NCI-H1048 (cell line): ENCODE measurements at places on chromosomes 1 and 21.

DNA sequence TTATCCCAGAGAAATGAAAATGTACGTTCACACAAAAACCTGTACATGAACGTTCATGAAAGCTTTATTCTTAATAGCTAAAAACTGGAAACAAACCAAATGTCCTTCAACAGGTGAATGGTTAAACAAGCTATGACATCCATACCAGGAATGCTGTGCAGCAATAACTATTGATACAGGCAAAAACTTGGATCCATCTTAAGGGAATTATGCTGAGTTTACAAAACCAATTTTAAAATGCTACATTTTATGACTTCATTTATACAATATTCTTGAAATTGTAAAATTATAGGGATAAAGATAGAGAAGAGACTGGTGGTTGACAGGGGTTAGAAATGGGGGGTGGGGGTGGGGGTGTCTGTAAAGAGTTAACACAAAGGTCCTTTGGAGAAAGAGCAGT, 280.3 kb downstream of the TGFB2 start:
- DNase-seq = no peak

DNA sequence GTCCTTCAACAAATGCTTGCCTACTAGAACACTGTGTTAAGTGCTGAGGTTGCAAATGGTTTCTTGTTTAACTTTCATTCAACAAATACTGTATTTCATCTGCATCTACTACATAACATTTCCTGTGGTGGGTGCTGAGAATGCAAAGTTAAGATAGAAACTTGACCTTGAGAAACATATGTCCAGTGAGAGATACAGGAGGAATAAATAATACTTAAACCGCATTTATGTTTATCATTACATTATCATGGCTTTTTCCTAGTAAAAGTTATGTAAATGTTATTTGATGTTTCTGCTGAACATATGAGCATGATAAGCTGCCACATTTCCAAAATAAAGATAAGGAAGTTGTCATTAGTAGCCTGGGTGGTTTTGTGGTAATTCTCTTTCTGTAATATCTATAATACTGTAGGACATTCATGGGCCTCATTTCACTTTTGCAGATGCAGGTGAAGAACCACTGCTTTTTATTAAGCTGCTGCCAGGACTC, 590.4 kb downstream of the PLPP3 start:
- DNase-seq = no peak

DNA sequence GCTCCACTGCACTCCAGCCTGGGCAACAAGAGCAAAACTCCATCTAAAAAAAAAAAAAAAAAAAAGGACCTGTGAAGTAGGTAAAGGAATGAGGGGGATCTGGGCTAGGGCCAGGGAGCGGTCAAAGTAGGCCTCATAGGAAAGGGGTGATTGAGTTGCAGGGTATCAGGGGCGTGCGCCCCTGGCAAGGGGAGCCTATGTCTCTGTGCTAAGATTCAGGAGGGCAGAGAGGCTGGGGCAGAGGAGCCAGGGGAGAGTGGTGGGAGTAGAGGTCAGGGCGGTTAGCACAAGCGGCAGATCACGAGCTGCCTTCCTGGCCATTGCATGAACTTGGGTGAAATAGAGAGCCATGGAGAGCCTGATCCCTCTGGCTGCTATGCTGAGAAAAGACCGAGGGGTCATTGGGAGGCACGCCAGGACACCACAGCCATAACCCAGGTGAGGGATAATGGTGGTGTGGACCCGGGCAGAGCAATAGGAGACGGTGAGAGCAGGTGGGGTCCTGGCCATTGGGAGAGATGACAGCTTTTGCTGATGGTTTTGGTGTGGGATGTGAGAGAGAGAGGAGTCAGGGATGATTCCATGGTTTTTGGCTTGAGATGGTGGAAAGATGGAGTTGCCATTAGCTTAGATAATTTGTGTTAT, 30.6 kb upstream of the CSF1 start:
- DNase-seq = no peak

DNA sequence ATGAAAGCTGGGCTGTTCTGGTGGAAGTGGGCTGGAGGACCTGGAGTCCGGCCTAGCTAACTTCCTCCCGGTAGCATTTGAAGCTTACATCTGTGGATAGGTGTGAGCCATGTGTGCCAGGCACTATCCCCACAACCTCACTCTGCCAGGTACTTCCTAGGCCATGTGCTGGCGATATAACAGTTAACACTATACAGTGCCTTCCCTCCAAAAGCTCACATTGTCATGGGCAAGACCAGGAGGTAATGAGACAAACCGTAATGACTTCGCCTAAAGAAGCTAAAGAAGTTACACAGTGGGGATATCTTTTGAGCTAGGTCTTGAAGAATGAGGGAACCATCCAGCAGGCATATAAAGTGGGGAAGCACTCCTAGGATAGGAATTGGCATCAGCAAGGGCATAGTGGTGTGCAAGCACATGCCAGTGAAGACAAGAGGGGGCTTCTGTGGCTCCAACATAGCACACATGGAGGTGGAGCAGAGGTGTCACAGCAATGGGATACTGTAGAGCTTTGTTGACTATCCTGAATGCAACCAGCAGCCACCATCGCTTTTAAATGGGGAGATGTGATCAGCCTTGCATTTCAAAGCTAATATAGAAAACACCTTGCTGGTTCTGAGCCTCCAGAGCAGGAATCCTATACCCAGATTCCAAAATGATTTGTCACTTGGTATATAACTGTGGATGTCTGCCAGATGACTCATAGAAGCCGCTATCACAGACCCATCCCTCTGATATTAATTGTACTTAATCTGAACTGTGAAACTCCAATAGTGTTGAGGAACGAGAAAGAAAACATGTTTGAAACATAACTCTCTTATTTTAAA, 466.3 kb downstream of the LMO4 start:
- DNase-seq = no peak

GRCh38 chr1:186532466-186532865, 71.6 kb upstream of the PDC start:
- DNase-seq = no peak

GRCh38 chr21:39660191-39660980, 47.6 kb downstream of the B3GALT5 start:
- no peak for DNase-seq

GRCh38 chr1:33047839-33048305, 11.2 kb upstream of the AK2 start:
- DNase-seq = no peak

- no peak for DNase-seq
These were observed 7.4 kb downstream of the RPTN start for GRCh38 chr1:152151646-152152045.
